ENCODE measurements at places on chromosomes 13 and 19.

GRCh38 chr19:56076498-56076897, 44.6 kb downstream of the ZNF787 start:
- DNase-seq, result no peak

DNA sequence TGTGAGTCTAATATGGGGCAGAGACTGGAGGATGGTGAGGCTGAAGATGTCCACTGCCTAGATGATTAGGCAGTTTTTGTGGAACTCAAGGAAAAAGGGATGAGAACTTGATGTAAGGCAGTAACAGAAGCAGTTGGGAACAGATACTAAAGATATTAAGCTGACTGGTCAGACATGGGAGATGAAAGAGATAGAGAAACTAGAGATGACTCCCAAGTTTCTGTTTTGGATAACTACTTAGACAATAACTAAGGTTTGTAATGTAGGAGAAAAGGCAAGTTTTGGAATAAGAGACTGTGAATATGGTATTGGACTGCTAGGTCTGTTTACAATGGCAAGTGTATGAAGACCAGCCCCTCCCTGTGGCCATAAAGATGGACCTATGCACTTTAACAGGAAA, 43.5 kb upstream of the CLDN10 start:
- DNase-seq, result no peak

- DNase-seq, result no peak
These were observed 7.5 kb upstream of the C5AR2 start for GRCh38 chr19:47324502-47324901.

DNA sequence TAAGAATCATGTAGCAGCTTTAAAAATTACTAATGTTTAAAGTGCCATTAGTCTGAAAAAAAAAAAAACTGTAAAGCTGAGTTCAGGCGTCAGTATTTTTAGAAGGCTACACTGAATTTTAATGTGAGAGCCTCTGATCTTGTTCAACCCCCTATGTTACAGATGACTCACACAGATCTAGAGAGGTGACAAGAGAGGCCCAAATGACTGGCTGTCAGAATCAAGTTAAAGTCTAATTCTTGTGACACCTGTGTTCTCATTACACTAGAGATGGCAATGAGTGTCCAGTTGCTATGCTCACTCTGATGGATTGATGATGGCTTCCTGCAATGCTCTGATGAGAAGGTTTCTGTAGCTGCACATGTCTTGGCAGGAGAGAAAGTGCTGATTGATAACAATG, 203.5 kb upstream of the OBI1 start:
- DNase-seq, result no peak

GRCh38 chr19:18020212-18021085, 12.5 kb downstream of the ARRDC2 start:
- DNase-seq, result no peak

- no peak for DNase-seq
These were observed 12.4 kb upstream of the ITM2B start for GRCh38 chr13:48220592-48220980.

DNA sequence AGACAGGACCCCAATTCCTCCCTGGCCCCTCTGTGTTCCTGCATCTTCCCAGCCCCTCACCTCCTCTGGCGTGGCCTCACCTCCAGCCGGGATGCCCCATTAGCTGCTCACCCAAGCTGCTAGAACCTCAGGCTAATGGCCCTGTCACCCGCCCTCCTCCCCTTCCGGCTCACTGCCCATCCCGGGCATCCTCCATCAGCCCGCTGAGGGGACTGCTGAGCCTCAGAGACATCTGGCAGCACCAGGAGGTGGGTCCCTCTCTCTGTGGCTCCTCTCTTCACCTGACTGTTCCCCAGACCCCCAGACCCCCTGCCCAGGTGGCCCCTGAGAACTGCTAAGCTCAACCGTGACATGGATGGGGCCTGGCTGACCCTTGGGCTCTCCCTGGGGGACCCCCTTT, 2.9 kb downstream of the FFAR1 start:
- DNase-seq, result no peak

GRCh38 chr19:28332351-28332750, 880.6 kb downstream of the UQCRFS1 start:
- DNase-seq, result no peak

DNA sequence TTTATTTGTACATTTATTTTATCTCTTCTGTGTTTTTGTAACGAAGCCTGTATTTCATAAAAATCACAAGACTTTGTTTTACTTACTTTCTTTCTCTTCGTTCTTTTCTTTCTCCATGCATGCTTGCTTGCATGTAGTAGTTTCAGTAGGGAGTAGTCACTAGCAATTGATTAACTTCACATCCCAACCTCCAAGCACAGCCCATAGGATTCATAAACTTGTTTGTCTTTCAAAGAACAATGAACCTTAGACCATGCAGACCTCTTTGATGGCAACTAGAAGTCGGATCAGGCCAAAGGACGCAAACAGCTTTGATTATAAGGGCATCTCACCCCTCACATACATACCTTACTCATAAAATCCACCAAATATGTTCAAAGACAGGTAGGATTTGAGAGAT, 3.1 kb upstream of the PRR20A start:
- DNase-seq, result no peak

DNA sequence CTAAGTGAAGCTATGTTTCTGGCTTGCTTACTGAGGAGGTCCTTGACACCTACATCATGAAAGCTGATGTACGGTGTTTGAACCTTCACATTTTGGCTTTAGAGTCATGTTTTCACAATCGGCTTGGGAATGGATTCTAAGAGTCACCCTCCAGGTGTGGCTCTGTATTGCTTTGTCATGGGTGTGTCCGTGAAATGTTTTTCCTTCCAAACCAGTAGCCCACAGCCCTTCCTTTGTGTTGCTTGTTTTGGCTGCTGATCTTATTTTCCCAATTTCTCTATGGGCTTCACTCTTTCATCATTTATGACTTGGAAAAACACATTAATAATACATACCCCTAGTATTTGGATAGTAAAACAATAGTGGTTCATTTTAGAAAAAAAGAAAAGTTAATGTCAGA, 240.6 kb downstream of the GGACT start:
- no peak for DNase-seq

DNA sequence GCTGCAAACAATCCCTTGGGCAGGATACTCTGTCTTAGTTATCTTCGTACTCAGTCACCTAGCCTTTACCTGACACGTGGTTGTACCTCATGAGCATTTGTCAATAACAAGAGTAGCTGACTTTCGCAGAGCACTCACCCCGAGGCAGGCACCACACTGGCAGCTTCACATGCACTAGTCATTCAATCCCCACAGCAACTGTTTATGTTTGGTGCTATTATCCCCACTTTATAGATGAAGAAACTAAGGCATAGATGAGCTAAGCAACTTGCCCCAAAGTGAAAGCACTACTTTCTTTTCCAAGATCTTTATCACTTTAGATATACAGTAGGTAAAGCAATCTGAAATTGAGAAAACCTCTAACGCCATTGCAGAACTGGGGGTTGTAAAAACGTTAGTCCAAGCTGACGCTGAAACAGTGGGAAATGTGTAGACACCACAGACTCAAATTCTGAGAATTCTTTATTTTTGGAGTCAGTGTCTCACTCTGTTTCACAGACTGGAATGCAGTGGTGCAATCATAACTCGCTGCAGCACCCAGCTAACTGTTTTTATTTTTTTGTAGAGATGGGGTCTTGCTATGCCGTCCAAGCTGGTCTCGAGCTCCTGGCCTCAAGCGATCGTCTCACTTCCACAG, 446.0 kb downstream of the FOXO1 start:
- DNase-seq, result no peak

- DNase-seq, result peak; percentile 72
These were observed 40.9 kb downstream of the C13orf42 start for GRCh38 chr13:51070005-51070649.

DNA sequence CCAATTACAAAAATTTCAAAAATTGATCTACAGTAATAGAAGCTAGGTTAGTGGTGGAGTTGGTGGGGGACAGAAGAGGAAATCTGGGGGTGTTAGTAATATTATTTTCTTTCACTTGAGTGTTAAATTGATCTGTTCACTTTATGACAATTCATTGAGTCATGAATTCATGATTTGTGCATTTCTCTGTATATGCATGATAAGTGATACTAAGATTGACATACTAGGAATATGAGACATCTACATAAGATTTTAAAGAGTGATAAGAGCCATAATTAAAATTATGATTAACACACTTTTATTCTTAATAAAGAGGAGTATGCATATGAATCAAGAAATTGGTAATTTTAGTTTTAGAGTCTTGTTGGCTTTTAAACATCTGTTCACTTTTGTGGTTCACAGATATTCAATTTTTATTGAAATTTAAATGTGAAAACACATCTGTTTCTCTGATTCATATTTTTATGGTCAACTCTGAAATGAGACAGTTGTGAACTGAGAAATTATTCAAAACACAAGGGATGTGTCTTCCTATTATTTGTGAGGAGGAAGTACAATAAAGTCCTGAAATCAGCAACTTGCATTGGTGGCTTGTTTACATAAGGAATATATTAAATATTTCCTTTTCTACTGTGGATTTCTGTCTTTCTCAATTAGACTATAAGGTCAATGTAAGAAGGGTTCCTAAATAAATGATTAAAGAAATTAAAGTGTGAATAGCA, 196.5 kb downstream of the ITGBL1 start:
- no peak for DNase-seq

DNA sequence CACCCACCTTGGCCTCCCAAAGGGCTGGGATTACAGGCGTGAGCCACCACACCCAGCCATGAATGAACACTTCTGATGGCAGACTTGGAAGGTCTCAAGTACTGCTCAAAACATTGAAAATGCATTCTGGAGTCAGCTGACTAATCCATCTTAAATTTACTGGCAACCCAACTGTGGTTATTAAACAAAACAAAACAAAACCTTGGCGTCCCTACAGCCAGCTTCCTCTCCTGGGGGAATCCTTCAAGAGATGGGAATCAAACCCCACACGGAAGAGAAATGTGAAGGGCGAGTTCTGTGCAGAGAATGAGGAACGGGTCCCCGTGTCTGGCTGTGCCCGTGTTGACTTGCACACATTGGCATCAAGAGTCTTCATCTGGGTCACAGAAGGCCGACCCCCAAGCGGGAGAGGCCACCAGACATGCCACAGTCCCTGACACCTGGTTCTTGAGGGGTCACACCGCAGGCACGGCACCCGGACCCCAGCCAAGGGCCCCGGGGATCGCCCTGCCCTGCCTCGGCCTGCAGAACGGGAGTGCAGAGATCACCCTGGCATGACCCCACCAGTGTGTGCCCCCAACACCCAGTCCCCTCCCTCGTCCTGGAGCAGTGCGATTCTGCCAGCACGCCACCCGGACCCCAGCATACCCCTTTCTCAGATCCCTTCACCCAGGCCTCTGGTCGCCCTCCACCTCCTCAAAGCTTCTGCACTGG, 3.2 kb downstream of the MAP2K2 start:
- no peak for DNase-seq

GRCh38 chr13:67614579-67614978, 384.4 kb upstream of the PCDH9 start:
- no peak for DNase-seq

GRCh38 chr13:112857914-112858490, 111.0 kb upstream of the MCF2L start:
- DNase-seq, result no peak

DNA sequence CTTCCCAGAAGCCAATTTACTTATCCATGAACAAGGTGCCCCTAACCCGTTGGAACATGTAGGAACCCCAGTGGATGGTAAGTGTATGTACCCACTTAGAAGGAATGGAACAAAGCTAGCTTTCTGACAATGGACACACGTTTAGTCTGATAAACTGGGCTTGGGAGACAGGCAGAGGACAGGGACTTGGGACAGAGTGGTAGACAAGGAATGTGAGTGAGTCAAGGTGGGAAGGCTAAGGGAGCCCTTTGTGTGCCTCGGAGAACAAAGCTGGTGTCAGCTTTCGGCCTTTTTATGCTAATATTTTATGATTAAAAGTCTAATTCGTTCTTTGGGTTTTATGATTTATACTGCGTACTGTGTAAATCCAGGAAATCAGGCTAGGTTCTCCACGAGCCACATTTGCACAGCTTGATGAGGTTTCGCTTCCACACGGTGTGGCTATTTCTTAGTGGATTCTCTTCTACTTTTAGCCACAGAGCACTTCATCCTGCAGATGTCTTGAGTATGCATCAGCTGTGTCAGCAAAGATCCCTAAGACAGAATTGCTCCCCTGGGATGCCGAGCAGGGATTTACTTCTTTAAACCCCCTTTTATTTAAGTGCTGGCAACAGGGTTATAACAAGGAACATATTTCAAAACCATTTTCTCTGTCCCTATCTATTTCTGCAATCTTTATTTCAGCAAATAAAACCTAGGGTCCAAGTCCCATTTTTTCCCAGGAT, 258.5 kb downstream of the DLEU7 start:
- no peak for DNase-seq

- no peak for DNase-seq
These were observed 31.9 kb downstream of the HTR2A start for GRCh38 chr13:46864941-46865340.

- no peak for DNase-seq
These were observed 42.2 kb upstream of the TEX29 start for GRCh38 chr13:111278258-111278657.

DNA sequence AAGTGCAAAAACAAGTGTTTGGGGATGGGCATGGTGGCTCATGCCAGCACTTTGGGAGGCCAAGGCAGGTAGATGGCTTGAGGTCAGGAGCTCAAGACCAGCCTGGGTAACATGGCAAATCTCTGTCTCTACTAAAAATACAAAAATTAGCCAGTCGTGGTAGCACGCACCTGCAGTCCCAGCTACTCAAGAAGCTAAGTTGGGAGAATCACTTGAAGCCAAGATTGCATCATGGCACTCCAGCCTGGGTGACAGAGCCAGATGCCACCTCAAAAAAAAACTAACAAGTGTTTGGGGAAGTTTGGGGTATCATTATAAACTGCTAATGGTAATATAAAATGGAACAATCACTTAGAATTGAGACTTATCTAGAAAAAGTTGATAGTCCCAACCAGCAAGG, 24.6 kb downstream of the XPO4 start:
- DNase-seq, result no peak

DNA sequence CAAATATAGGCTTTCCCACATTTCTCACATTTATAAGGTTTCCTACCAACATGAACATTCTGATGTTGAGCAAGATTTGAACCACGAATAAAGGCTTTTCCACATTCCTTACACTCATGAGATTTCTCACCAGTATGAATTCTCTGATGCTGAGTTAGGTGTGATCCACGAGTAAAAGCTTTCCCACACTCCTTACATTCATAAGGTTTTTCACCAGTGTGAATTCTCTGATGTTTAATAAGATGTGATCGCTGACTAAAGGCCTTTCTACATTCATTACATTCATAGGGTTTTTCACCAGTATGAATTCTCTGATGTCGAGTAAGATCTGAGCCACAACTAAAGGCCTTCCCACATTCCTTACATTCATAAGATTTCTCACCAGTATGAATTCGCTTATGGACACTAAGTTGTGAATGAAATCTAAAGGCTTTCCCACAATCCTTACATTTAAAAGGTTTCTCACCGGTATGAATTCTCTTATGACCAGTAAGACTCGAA, 19.0 kb downstream of the ZNF790 start:
- DNase-seq, result no peak
